Neural crest cell (in vitro differentiated cells): ENCODE measurements at places on chromosomes 13 and 19.
A peak's percentile ranks its signal among the peaks of the same experiment; 100 is the strongest.

DNA sequence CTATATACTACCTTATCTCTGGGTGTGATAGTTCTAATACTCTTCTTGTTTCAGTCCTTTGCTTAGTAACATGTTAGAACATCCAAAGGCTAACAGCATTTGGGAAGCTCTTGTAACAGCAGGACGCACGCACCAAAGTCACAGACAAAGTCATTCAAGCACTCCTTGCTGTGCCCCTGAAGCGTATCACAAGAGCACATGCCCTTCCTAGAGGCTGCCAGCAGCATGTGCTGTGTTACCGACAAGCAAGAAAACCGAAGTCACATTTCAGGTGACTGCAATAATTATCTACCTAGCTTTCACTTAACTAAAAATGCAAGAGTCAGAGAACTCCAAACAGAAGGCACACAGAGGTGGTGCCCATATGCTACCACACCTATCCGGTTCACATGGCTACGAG is 194.1 kb downstream of the KLF12 start:
- no peak for DNase-seq

- DNase-seq = no peak
Observed at GRCh38 chr13:113968463-113969310, 5.2 kb downstream of the C13orf46 start.

GRCh38 chr19:56271151-56271550 is 1.4 kb upstream of the EDDM13 start:
- DNase-seq = no peak

- DNase-seq = no peak
Observed at GRCh38 chr19:4097501-4097900, 26.4 kb downstream of the MAP2K2 start.

DNA sequence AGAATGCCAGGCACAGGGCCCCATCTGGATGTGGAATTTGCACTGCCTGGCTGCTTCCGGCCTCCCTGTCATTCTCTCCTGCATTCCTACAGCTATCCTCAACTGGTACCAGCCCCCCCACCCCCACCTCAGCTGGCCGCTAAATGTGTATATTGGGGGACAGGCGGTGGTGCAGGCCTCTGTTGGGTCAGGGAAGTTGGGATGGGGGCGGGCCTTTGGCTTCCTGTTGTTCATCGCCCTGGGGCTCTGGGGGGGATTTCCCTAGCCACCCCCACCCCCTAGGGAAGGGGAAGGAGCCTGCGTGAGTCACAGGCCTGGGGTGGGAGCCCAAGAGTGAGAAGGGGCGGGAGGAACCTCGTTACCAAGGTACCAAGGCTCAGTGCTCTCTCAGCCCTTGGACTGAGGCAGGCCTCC is 10.6 kb downstream of the POU2F2 start:
- DNase-seq = no peak

DNA sequence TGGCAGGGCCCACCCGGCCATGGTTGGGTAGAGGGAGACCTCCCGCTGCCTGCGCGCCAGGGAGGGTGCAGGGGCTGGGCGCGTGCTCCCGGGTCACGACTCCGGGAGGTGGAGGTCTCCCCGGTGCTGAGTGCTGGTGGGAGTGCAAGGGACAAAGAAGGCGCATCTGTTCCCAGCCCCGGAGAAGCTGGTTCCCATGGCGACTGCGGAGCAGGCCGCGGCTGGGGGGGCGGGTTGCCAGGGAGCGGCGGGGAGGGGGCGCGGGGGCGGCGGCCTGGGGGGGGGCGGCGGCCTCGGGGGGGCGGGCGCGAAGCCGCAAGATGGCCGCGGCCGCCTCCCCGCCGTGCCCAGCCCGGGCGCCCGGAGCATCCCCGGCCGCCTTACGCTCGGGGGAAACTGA is 1.2 kb downstream of the CBARP start:
- DNase-seq = no peak

GRCh38 chr19:50167314-50167721 is 4.2 kb upstream of the IZUMO2 start:
- DNase-seq = no peak

DNA sequence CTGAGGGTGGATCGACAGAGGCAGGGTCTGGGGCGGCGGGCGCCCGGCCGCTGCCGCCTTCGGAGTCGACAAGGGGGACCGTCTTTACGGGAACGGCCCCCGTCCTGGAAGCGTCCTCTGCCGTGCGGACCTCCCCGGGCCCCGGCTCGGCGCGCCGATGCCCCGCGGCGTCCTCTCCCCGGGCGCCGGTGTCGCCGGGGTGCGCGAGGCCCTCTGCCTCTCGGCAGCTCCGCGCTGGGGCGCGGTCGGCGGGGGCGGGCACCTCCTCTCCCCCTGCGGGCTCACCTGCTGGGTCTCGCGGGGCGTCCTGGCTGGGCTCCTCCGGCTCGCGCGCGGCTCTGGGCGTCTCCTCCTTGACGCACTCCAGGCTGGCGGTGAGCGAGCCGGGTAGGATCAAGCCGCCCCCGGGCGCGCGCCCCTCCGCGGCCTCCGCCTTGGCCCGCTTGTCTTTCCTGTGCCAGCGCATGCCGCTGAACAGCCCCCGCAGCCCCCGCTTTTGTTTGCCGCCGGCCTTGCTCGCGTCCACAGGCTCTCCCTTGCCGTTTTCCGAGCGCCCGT is 1.5 kb downstream of the AMER2 start:
- peak; percentile 25 for DNase-seq
